ENCODE measurements at places on chromosomes 16 and 17. TPM values are rescaled to one million over a fixed set of nuclear protein-coding genes. Genes with fewer than 3 reads are reported as not detected.

The DRC7 gene
- not detected for total RNA-seq

The VASN gene
- 10.6 TPM for total RNA-seq

The SCARF1 gene
- total RNA-seq = 0.55 TPM

The NUP88 gene
- 81.6 TPM for total RNA-seq

The PSMD3 gene
- total RNA-seq = 121 TPM

The MYL4 gene
- not detected for total RNA-seq

The YBX2 gene
- 0.45 TPM for total RNA-seq

DNA sequence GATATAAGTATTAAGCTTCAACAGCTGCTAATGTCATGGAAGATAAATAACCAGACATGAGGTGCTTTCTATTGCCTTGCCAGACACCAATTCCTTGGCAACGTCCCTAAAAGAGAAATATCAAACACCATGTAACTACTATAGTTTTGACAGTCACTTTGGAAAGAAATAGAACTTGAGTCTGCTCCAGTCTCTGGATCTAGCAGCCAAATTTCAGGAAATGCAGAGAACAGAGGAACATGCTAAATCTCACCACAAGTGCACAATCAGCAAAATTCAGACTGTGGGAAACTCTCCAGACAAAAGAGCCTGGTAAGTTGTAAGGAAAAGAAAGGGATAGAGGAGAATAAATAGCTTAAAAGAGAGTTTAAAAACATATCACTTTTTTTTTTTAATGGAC, 28.4 kb upstream of the TANC2 start:
- no peak for DNase-seq

DNA sequence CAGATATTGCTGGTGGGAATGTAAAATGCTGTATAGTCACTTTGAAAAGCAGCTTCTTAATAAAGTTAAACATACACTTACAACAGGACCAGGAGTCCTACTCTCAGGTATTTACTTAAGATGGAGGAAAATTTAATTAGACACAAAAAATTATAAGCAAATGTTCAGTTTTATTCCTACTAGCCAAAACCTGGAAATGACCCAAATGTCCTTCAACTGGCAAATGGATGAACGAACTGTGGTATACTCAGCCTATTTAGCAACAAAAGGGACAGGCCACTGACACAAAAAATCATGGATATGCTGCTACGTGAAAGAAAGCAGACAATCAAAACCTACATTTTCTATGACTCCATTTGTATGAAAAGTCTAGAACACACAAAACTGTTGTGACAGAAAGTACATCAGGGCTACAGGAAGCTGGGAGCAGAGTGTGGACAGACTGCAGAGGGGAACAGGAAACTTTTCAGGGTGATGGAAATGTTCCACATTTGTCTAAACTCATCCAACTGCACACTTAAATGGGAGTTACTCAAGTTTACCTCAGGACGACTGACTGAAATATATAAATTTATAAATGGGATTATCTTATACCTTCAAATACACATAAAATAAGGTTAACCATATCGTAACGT, 49.3 kb upstream of the MNT start:
- DNase-seq = no peak

GRCh38 chr17:58966208-58966607, 140.5 kb downstream of the TRIM37 start:
- no peak for DNase-seq

GRCh38 chr17:47733674-47734410, 806 bp downstream of the TBX21 start:
- no peak for DNase-seq

- no peak for DNase-seq
Observed at GRCh38 chr17:60618854-60619526, 19.0 kb downstream of the PPM1D start.

DNA sequence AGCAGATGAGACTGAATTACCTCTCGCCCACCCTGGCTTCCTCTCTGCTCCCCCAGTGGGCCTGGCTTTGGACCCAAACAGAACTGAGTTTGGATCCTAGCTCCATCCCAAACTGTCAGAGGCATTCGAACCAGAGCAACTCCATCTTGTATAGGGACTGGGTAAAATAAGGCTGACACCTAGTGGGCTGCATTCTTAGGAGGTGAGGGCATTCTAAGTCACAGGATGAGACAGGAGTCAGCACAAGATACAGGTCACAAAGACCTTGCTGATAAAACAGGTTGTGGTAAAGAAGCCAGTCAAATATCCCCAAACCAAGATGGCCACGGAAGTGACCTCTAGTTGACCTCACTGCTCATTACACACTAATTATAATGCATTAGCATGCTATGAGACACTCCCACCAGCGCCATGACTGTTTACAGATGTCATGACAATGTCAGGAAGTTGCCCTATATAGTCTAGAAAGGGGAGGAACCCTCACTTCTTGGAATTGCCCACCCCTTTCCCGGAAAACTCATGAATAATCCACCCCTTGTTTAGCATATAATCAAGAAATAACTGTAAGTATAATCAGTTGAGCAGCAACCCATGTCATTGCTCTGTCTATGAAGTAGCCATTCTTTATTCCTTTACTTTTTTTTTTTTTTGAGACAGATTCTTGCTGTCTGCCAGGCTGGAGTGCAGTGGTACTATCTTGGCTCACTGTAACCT, 44.4 kb downstream of the LYRM1 start:
- peak; percentile 30 for DNase-seq

- DNase-seq = no peak
Observed at GRCh38 chr16:84074721-84075120, 32.1 kb upstream of the SLC38A8 start.

- no peak for DNase-seq
Observed at GRCh38 chr17:57877803-57878377, 28.0 kb upstream of the MRPS23 start.

DNA sequence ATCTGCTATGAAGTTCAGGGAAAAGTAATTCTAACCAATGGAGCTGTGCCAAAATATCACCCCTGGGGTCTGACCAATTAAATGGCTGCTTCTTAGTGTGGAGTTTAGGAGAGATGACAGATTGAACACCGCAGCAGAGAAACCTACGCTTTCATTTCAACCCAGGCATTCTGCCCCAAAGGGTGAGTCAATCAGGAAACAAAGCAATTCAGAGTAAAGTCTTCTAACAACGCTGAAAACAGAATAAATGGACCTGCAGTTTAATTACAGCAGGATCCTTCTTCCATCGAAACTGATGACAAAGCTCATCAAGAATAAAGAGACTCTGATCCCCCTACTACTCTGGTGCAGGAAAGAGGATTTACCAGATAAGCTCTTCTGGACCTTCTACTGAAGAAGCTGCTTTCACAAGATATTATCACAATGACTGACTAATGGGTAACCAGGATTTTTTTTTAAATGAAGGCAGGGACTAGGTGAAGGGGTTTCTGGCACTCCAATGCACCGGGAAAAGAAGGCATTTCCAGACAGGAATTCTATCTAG, 16.7 kb downstream of the RFFL start:
- DNase-seq = peak; percentile 77

DNA sequence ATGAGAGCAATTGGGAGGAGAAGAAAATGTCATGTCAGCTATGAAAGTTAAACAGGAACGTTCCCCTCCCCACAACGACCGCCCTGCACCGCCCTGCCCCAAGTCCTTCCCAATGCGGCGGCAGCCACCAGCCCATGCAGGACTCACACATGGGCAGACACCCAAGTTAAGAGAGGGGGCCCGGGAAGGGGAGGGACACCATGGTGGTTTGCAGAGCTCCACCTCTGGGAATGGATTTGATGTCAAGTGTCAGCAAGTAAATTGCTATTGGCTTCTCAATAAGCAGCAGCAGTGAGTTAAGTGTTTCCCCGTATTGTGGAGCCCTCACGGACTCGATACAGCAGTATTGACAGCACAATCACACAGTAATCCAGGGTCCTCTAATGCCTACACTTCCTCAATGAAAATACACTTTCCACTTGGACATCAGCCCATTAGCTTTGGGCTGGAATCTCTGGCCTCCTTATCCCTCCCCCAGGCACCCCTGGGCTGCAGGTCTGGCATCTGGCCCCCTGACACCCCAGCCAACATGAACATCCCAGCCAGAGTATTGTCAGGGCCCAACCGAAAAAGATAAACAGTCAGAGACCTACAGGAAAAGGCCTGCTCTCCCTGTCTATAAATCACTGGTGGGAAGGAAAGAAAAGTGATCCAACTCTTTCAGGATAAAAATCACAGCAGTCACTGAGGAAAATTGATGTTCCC, 22.6 kb downstream of the ZFHX3 start:
- no peak for DNase-seq

DNA sequence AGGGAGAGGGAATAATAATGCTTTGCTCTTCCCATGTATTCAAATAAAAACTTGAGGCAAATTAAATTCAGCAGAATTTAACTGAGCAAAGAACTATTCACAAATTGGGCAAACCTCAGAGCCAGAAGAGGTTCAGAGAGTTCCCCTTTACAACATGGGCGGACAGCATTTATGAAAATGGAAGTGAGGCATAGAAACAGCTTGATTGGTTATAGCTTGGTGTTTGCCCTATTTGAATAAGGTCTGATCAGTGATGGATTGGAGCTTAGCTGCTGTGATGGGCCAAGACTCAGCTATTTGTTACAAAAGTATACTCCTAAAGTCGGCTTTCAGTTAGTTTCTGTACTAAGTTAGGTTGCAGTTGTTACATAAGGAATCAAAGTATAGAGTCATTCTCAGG, 63.0 kb downstream of the TMEM100 start:
- DNase-seq = no peak

DNA sequence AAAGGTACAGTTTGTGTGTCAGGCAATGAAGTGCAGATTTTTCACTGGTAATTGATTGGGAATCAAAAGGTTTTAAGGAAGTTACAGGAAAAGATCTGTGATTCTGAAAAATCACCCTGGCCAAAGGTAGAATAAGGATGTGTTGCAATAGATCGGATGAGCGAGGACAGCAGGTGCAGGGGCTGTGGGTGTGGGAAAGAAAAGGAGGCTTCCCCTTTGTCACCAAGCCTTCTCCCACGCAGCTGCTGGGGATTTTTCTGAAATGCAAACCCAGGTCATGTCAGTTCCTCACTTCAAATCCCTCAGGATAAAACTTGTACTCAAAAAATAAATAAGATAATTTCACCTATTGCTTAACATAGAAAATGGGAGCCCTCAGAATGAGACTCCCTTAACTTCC, 47.9 kb upstream of the ARHGAP17 start:
- no peak for DNase-seq

- DNase-seq = no peak
Observed at GRCh38 chr17:55319933-55320593, 55.3 kb downstream of the HLF start.

GRCh38 chr17:10844621-10845387, 6.9 kb upstream of the PIRT start:
- peak; percentile 46 for DNase-seq

GRCh38 chr16:14400285-14400977, 229.6 kb downstream of the PARN start:
- DNase-seq = no peak

DNA sequence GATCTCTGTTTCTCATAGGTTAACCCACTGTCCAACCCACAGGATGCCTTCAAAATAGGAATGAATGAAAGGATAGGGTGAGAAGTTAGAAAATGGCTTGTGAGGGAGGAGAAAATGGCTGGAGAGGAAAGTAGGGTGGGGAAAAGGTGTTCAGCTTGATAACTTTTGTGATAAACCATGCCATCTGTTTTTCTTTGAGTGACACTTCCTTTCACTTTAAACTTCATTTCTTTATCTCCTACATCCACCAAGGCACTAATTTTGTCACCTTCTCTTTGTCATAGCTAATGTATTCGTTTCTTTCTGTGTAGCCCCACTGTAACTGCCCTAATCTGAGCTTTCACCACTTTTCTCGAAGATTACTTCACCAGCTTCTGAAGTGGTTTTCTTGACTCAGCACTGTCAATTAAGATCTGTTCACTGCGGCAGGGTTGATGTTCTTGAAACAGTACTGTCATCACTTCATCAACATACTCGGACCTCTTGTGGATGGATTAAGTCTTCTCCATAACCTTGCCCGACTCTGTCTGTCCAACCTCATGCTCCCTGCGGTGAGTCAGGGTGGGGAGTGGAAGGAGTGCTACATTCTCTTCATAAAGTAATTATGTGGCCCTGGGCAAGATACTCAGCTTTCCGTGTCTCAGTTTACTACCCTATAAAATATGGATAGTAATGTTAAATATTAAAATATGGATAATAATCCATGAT, 5.5 kb upstream of the KRT10 start:
- DNase-seq = no peak

- no peak for DNase-seq
Observed at GRCh38 chr16:86892509-86892908, 314.2 kb downstream of the FOXL1 start.

- DNase-seq = no peak
Observed at GRCh38 chr17:14904386-14904785, 360.7 kb downstream of the PMP22 start.

DNA sequence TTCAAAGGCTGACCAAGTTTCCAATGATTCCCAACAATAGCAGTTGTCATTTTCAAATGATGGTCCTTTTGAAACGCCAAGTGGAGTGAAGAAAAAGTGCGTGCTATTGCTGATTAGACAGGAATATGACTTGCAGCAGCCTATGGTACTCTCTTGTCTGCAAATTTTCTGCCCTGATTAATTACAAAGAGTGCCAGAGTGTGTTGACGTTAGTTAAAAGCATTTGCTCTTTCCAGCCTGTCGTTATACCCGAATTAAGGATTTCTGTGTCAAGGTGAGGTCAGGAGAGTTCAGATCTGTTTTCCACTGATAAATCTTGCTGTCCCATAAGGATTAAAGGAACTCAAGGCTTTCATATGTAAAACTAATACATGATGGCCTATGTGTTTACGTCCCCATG, 75.0 kb upstream of the ADAMTS18 start:
- DNase-seq = no peak

GRCh38 chr16:4263504-4264436, 9.1 kb downstream of the TFAP4 start:
- no peak for DNase-seq

GRCh38 chr17:74601944-74602572, 10.0 kb upstream of the CD300LD start:
- DNase-seq = peak; percentile 22

DNA sequence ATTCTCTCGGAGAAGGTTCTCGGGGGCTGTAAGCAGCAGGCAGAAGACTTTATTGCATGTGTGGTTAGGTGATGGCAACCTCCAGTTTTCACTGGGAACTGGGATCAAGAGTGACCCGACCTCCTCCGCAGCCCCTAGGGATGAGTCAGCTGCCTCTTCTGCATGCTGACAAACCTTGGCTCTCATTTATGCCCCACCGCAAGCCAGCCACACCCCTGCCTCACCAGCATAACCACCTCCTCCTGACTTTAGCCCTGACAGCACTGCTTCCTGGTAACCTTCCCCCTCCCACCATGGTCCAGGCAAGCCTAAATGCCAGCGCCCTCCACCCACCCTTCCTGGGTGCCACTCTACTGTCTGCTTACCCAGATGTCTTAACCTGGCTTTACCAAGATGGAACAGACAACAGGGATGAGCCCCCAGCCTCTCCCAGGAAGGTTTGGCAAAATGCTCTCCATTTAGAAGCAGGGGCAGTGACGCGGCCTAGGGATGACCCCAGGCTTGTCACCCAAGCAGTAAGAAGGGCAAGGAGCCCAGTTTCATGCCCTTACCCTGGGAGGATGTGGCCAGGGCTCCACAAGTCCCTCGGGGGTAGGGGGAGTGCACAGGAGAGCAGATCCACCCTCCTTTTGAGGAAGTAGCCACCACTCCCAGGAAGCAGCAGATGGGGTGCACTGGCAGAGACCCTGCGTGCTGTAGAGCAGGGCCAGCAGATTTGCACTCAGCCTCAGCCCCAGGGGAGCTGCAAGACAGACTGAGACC, 73.5 kb downstream of the GOSR1 start:
- peak; percentile 26 for DNase-seq

Measured in renal cortical epithelial cell (primary cell).